Caco-2 (cell line): ENCODE measurements at places on chromosomes 6 and 20. TPM values are rescaled to one million over a fixed set of nuclear protein-coding genes. Genes with fewer than 3 reads are reported as not detected.

SAMD3 gene
- total RNA-seq, result 1.5 and 1.7 TPM in 2 replicates

APOM gene
- total RNA-seq, result 14.8 and 15.8 TPM in 2 replicates

DNA sequence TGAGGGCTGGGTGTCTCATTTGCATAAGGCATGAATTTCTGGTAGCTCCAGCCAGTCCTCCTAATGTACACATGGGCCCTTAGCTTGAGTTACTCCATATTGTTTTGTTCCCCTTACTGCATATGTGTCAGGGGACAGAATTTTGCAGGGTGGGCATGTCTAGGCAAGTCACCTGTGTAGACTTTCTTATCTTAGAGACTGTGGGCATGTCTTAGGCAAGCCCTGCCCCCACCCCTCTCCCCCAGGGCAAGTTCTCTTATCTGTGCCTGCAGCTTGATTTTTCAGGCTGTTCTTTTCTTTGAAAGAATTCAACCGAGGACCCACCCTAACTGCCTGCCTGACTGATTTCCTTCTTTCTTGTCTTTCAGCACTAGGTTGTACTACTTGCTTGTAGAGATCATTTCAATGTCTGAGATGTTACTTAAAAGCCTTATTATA lies 32.1 kb downstream of the NHLRC1 start:
- no peak for DNase-seq

DNA sequence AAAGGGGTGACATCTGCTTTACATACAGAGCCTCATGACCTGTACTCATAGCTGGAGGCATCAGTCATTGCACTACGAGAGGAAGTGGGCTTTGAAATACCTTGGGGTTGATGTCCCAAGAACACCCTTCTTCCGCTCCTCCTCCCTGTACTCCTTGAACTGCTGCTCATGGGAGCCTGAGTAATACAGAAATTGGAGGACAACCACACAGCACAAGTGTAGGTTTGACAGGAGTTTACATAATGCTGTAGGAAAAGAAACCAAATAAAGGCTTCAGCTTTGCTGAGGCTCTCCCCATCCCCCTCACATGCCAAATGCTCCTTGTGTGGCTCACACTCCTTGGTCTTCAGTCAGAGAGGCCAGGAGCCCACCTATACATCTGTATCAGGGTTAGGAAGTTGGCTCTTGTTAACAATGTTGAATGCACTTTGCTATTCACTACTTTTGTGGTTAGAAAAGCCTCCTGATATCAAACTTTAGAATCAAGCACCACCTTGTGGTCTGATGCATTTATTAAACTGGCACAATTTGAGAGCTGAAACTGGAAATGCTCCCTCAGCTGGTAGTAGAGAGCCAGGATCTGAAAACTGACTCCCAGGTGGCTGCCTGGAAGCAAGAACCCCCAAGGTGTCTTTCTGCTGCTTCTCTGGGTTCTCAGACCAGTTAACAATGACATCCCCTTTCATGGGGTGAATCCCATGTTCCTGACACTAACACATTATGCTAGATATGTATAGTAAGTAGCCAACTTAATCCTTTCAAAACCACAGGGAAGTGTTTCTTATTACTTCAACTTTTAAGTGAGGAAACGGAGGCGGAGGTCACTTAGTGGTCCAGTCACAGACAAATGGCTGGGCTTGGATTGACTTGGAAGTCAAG lies 56.2 kb upstream of the EDN1 start:
- DNase-seq, result peak; percentile 45
